Amygdala (tissue), 56 donors: ENCODE measurements at places on chromosomes 3 and 15.

GRCh38 chr15:33243393-33243792 lies 48.9 kb upstream of the FMN1 start:
- DNase-seq = no peak

DNA sequence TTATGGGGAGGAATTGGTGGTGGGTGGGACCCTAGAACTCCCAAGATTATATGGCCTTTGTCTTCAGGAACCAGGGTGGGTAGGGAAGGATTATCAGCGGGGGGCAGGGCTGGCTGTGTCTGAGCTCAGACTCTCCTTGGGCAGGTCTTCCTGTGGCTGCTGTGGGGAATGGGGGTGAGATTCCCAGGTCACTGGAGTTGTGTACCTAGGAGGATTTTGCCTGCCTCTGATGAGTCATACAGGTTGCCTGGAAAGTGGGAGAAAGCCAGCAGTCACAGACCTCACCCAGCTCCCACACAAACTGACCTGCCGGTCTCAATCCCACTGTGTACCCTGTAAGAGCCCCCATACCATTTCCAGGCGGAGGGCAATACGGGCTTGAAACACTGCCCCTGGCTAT lies 209.9 kb upstream of the CNTN3 start:
- DNase-seq = no peak

DNA sequence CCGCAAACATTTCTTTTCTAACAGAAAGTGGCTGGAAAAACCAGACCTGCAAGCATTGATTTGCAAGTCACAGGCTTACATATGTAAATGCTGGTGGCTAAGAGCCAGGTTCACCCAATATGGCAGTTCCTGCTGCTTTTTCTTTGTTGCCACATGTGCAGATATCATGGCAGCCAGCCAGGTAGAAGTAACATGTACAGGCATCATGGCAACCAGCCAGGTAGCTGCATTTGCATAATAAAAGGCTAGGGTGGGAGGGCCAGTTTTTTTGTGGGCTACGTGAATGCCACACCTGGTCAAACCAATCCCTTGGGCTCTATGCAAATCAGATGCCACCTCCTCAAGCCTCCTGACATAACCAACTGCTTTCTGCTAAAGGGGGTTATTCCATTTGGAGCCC lies 2.8 kb upstream of the SMCO1 start:
- no peak for DNase-seq

DNA sequence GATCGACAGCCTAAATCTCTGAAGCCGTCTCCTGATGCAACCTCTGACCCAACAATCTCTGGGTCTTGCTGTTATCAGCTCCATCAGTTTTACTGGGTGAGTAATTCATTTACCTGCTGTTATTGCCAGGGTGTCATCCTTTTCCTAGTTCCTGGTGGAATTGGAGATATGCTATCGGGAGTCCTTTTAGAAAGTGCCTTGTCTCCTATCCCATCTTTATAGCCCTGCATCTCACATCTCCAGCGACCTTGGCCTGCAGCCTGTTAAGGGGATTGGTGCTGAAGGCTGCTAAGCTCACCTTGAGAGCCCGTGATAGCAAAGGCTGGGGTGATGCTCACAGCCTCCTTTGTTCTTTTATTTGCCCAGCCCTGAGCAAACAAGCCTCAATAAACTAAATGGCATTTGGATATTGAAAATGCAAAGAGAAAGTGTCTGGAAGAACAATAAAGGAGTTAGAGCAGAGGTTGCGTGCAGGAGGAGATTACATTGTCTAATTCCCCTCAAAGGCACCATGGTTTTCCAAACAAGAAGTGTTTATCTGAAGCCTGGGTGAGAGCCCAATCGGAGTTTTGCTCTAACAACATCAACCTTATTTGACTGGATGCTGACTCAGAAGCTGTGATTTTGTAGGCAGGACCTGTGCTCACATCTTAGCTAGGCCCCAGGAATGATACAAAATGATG lies 101.8 kb downstream of the RPLP1 start:
- DNase-seq = no peak

GRCh38 chr15:75237316-75237982 lies 20.7 kb upstream of the GOLGA6C start:
- no peak for DNase-seq

- DNase-seq = no peak
These were observed 751.9 kb downstream of the ROBO1 start for GRCh38 chr3:79015854-79016253.

GRCh38 chr3:170605490-170605889 lies 19.6 kb upstream of the SLC7A14 start:
- DNase-seq = no peak

DNA sequence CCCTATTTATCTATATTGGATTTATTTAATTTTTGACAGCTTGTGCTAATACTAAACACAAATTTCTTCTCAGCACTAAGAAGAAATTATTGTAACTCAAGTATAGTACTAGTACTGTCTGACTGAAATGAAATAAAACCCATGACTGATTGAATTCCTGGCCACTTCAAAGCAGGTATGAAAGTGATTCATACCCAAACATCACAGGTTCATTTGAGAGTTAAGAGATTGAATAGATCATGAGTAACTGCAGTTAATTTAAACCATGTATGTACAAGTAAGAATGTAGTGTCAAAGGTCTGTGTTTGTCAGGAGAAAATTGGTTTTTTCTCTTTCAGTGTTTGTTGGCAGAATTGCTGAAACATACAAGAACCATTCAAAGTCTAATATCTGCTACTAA lies 332.0 kb upstream of the GRM7 start:
- no peak for DNase-seq

- no peak for DNase-seq
These were observed 264.0 kb downstream of the KLF13 start for GRCh38 chr15:31590609-31591008.

- DNase-seq = no peak
These were observed 112.3 kb upstream of the KLF13 start for GRCh38 chr15:31214158-31214863.

DNA sequence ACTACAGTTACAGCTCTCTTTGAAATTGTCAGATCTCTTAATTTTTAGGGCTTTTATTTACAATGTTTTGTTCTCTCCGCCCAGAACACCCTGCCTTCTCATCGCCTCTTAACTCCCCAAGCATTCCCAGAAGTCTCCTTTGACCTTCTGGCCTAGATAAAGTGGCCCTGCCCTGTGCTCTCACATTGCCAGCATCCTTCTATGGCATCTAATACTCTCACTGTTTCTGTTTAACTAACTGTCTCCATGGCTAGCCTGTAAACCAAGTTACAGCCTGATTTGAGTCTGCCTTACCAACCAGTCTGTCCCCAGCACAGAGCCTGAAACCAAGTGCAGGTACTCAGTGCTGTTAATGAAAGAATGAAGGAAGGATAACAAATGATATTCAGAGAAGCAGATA lies 19.9 kb downstream of the COL8A1 start:
- DNase-seq = no peak

DNA sequence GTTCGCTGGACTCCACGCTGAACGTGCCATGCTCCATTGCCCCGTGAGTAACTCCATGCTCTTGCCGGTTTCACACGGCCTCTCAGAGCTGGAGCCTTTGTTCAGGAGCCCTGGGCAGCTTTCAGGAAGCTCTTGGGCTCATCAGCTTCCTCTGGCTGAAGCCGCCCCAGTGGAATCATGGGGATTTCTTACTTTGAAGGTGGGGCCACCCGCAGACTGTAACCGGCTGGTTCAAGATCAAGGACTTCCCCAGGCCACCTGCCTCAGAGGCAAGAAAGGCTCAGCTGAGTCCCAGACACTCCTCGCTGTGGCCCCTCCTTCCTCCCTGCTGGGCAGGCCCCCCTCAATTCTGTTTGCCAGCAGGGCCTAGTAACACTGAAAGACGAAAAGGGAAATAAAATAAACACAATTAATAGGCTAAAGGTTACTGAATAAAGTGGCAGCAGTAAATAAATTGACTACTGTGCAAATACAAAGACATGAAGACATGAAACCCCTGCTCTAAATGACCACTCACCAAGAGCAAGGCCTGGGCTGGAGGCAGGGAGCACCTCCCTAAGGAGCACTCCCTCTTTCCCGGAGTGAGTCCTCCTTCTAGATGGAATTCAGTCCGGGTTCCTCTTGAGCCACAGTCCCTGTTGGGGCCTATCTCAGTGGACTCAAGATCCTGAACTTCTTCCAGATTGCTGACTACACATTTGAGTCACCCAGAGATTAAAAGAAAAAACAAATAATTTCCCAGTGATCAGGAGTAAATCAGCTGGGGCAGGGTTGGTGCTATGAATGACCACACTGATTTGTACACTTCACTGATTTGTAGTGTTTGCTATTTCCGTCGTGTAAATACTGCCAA lies 51.0 kb downstream of the ZDHHC19 start:
- no peak for DNase-seq

GRCh38 chr3:81965696-81966095 lies 204.3 kb upstream of the GBE1 start:
- no peak for DNase-seq

GRCh38 chr3:124763644-124764358 lies 33.5 kb downstream of the UMPS start:
- no peak for DNase-seq

DNA sequence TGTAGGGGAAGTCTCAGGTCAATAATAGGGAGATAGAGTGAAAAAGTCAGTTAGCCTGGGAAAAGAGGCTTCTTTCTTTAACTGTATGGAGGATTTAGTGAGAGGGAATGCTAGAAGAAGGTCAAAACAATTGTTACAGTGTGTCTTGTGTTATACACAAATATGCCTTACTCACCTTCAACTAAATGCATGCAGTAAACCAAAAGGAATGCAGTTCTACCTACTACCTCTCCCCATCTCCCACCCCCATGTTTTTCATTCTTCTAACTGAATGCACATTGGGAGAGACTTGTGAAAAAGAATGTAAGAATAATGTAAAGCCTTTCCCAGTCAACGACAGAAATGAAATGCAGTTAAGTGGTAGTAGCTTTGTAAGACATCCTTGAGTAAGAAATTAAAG lies 33.8 kb downstream of the CCDC66 start:
- no peak for DNase-seq

- no peak for DNase-seq
These were observed 58.4 kb downstream of the RBMS3 start for GRCh38 chr3:29339016-29339833.

GRCh38 chr3:47979070-47979469 lies 37.1 kb downstream of the MAP4 start:
- no peak for DNase-seq

- peak; percentile 100 for DNase-seq
These were observed at the start of gene KBTBD8 for GRCh38 chr3:66998113-66998903. Gene KBTBD8, plus strand, starts transcription at chr3:66998307. Its CDS starts 49 bp downstream, at chr3:66998356.

- DNase-seq = no peak
These were observed 39.7 kb downstream of the NPTN start for GRCh38 chr15:73593304-73594074.
